Stimulated activated CD8-positive, alpha-beta memory T cell treated with anti-CD3 and anti-CD28 coated beads, Interleukin-2, amount 100 ng/mL, for 1 hour (primary cell): ENCODE measurements at places on chromosomes 7 and 10.

GRCh38 chr10:75858339-75858738 is 426.9 kb downstream of the LRMDA start:
- no peak for DNase-seq

DNA sequence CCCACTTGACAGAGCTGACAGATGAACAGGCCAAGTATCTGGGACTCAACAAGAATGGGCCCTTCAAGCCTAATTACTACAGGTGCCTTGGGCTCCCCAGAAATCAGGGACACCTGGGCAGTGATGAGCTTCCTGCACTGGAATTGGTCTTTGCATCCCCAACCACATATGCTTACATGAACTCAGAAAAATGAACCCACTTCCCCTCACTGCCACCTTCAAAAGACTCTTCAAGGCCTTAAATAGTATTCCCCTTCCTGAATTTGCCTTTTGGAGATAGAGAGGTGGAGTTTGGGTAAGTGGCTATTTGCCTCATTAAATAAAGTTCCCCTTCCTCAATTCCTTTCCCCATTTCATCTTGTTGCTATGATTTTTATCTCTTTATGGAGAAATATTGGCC is 7.8 kb upstream of the STRIP2 start:
- no peak for DNase-seq

- DNase-seq, result no peak
These were observed 111.6 kb upstream of the GLI3 start for GRCh38 chr7:42348631-42349030.

DNA sequence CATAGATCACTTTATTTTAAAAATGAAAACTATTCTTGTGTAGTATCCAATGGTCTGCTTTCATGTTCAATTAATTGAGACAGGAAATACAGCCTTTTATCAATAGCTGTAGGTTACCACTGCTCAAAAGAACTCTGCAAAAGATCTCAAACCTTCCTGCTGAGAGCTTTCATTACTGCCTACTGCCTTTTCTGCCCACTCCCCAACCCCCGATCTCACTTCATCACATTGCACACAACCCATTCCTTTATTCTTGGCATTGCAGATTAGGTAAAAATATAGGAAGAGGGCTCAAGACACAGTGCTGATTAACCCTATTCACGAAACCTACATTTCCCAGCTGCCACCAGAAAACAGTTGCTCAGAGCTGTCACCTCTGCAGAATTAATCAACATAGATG is 171.4 kb downstream of the BTAF1 start:
- no peak for DNase-seq

- no peak for DNase-seq
These were observed 214.0 kb upstream of the PRSS58 start for GRCh38 chr7:142471820-142472219.
